ENCODE measurements at places on chromosomes 11 and 22.

DNA sequence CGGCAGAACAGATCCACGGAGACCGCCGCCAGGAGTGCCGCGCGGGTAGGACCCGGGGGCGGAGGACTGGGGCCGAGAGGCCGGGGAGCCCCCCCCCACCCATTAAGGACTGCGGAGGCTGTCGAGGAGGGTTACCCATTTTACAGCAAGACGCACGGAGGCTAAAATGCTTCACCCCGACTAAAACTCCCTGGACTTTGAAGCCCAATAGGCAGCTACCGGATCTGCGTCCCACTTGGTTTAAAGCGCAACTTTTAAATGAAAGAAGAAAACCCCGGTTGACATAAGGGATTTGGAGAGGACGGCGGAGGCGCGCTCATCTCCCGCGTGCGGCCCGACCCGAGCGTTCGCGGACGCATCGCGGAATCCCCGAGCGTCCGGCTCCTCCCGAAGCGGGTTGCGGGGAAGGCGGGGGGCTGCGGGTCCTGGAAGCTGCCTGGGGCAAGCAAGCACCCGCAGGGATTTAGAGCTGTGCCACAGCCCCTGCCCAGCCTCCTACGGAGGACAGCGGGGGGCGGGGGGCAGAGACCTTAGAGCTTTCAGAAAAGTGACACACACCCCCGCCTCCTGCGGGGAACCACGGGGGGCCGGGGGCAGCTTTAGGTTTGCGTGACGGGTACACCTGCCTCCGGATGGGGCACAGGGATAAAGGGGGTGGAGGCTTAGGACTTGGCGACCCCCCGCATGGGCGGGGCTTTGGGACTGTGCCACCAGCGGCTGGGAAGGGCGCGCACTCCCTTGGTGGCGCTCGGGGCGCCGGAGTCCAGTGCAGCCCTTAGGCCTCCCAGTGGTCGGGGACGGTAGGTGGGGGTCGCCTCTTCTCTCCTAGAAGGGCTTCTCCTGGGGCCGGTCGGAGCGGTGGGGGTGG, 760 bp upstream of the CELSR1 start:
- DNase-seq, result no peak

GRCh38 chr11:115141231-115142114, 362.7 kb downstream of the CADM1 start:
- no peak for DNase-seq

GRCh38 chr11:32939046-32939445, 46.4 kb downstream of the QSER1 start:
- no peak for DNase-seq

GRCh38 chr11:111148953-111149352, 96.6 kb upstream of the POU2AF2 start:
- DNase-seq, result no peak

DNA sequence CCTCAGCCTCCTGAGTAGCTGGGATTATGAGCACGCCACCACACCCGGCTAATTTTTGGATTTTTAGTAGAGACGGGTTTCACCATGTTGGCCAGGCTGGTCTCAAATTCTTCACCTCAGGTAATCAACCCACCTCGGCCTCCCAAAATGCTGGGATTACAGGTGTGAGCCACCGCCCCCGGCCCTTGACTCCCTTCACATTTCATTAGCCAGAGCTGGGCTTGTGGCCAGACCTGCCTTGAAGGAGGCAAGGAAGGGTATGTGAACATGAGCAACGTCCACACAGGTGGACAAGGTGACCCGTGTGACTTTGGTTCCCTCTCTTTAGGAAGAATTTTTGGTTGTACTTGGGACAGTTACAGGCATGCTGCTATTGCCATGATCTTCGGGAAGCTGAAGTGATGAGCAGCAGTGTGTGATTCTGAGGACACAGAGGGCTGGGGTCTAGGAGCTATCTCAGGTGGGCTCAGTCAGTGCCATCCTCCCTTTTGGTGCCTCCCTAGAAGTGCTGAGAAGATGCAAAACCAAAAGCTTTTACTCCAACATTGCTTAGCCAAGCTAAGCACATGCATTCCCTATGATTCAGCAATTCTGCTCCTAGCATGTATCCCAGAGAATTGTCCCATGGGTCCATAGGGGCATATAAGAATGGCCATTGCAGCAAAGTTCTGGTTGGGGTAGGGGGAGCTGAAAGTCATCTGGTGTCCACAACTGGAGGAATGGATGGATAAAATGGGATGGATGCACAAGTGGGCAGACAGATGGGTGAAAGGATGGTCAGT, 6.1 kb downstream of the AP5B1 start:
- DNase-seq, result no peak

DNA sequence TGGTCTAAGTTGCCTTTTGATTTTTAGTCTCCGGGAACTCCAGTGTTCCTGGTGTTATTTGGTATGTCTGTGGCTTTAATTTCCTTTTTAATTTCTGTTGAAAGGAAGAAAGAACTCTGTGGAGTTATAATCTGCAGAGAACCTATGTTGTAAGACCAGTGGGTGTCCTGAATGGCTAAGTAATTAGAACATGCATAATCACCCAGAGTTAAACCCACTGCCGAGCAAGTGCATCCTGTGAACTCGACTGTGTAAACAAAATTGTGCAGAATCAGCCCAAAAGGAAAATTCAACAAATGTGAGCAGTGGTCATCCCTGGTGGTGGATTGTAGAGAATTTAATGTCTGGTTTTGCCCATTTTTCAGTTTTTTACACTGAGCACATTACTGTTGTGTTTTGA, 162.5 kb downstream of the COMMD9 start:
- no peak for DNase-seq

- no peak for DNase-seq
Observed at GRCh38 chr11:67260406-67260805, 5.9 kb upstream of the GRK2 start.

DNA sequence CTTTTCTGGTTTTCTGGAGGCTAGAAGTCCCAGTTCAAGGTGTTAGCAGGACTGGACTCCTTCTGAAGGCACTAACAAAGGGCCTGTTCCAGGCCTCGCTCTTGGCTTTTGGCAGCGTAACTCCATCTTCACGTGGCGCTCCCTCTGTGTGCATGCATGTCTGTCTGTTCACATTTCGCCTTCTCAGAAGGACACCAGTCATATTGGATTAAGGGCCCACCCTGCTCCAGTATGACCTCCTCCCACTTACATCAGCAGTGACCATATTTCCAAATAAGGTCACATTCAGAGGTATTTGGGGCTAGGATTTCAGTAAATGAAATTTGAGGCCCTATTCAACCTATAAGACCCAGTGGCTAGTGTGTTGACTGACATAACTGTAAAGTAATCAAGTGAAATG, 20.0 kb downstream of the APLP2 start:
- no peak for DNase-seq

DNA sequence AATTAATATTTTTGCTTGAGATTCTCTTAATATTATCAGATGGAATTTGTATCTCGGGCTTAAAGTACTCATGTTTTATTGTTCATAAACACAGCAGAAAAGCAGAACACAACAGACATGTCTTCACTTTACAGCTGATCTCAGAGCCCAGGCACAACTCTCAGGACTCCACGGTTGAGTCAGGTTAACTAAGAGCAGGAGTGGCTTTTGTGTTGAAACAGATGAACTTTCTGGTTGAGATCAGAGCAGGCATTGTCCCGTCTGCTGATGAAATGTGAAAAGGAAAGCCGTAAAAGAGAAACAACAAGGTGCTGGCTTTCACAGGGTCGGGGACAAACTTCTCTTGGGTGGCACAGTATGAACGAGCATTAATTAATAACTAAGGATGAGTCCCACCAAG, 49.0 kb downstream of the JHY start:
- no peak for DNase-seq

DNA sequence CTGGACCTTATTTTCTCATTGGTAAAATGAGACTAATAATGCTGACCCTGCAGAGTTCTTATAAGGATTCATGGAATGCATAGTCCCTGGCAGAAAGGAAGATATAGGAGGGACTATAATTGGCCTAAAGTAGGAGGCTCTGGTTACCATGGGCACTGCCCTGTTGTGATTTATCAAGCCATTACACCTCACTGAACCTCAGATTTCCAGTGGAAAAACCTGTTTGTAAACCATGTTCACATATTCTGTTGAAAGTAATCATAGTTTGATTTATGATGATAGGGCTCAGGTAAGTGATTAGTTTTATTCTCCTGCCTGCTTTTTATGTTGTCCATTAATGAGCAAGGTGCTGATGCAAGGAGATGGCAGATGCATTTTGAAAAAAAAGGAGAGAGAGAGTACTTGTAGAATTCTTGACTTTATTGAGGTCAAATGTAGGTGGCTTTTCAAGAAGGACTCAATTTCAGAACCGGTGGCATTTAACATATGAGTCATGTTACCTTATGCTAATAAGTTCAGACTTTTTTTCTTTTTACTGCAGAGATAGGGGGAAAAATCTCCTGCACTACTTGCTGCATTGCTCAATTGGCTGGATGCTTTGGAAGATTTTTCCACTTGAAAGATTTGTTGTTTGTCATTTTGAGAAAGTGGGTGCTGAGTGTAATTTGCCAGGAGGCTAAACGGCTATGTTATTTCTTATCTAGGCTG, 14.6 kb downstream of the NF2 start:
- DNase-seq, result no peak

- no peak for DNase-seq
Observed at GRCh38 chr22:43980996-43981395, 25.8 kb downstream of the SAMM50 start.

- no peak for DNase-seq
Observed at GRCh38 chr22:23093051-23093788, 22.9 kb downstream of the GNAZ start.

- DNase-seq, result no peak
Observed at GRCh38 chr11:94910779-94911178, 62.6 kb downstream of the CWC15 start.

DNA sequence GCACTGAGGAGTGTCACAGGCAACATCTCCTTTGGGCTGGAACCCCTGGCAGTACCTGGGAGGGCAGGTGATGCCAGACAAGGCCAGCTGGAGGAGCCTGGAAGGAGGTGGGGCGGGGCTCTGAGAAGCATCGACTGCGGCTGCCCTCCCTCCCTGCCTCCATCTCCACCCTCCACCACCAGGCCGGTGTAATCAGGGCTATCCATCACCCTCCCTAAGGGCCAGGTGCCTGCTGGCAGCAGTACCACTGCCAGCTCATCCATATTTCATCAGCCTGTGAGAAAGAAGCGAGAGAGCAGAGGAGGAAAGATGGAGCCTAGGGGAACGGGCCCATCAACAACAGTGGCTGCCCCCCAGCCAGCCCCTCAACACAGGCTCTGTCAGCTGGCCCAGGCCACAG, 51.4 kb upstream of the RASD2 start:
- DNase-seq, result no peak

- DNase-seq, result no peak
Observed at GRCh38 chr11:62817129-62817528, 11.9 kb upstream of the NXF1 start.

DNA sequence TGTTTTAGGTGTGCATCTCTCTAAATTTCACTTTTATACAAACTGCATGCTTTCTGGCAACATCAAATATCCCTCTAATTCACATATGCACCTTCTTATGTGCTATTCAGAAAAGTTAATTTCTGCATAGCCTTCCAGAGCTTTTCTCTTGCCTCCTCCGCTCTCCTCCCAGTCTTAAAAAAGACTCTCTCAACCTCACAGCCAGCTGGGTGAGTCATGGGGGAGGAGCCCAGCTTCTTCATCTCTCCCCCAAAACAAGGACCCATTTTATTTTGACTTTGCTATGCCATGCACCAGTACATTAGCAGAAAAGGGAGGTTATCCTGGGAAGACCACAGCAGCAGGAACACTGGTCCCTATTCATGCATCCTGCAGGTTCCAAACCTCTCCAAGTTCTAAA, 234.4 kb downstream of the KCNA4 start:
- DNase-seq, result no peak

DNA sequence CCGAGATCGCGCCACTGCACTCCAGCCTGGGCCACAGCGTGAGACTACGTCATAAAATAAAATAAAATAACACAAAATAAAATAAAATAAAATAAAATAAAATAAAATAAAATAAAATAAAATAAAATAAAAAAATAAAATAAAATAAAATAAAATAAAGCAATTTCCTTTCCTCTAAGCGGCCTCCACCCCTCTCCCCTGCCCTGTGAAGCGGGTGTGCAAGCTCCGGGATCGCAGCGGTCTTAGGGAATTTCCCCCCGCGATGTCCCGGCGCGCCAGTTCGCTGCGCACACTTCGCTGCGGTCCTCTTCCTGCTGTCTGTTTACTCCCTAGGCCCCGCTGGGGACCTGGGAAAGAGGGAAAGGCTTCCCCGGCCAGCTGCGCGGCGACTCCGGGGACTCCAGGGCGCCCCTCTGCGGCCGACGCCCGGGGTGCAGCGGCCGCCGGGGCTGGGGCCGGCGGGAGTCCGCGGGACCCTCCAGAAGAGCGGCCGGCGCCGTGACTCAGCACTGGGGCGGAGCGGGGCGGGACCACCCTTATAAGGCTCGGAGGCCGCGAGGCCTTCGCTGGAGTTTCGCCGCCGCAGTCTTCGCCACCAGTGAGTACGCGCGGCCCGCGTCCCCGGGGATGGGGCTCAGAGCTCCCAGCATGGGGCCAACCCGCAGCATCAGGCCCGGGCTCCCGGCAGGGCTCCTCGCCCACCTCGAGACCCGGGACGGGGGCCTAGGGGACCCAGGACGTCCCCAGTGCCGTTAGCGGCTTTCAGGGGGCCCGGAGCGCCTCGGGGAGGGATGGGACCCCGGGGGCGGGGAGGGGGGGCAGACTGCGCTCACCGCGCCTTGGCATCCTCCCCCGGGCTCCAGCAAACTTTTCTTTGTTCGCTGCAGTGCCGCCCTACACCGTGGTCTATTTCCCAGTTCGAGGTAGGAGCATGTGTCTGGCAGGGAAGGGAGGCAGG, at the start of gene GSTP1:
Gene GSTP1 (plus strand): TSS at position 566 of the 958 bp plus-strand sequence. CDS start 32 bp downstream, at position 598.
- DNase-seq, result peak; percentile 79

DNA sequence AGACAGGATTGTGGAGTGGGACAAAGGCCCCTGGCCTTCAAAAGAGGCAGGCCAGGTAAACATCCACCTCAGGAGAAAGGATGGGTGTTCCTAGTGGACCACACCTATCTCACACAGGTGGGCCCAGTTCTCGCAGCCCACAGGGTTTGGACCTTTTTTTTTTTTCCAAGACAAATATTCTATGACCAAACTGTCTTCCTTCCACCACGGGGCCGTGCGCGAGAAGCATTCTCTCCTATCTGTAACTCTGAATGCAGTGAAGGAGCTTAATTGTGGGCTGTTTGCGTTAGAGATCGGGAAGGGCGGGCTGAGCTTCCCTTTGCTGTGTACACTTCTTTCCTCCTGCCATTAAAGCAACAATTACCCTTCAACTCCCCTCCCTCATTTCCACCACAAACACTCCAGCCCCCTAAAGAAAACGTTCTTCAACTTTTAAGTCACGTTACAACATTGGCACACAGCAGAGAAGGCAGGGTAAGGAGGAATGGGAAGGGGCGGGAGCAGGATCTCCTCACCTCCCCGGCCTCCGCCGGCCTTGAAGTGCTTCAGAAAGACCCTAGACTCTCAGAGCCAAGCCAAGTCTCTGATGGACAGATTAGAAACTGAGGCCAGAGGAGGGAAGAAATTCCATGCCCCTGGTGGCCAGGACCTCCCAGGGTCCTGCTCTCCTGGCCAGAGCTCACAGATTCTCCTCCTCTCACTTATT, 238.4 kb downstream of the BUD13 start:
- no peak for DNase-seq
